T-helper 2 cell (primary cell): ENCODE measurements at places on chromosomes 7 and 10.

- DNase-seq: no peak
These were observed 29.0 kb downstream of the MRC1 start for GRCh38 chr10:17838080-17838648.

DNA sequence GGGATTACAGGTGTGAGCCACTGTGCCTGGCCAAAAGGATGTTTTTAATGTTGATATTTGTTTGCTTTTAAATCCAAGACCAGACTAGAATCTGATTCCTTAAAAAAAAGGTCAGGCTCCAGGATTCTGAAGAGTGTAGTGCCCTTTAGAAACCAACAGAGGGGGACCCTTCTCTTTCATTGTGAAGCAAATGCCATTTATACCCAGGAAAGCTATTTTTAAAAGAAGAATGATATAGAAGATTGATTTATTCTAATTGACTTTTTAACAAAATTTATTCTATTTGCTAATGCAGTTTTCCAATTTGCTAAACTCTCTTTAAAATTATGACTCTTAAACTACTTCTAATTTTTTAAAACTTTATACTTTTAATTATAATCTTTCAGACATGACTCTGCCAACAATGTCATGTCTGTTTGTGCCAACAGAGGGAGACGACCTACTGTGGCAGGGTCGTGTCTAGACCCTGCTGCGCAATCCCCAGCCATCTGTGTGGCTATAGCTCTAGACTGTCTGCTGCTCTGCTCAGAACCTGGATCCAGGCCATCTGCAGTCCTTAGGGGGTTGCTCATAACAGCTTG, 201.0 kb upstream of the IMMP2L start:
- no peak for DNase-seq

- no peak for DNase-seq
These were observed 255.8 kb upstream of the CNTNAP2 start for GRCh38 chr7:145860809-145861208.

GRCh38 chr7:40099837-40100236, 34.6 kb downstream of the MPLKIP start:
- DNase-seq: no peak

DNA sequence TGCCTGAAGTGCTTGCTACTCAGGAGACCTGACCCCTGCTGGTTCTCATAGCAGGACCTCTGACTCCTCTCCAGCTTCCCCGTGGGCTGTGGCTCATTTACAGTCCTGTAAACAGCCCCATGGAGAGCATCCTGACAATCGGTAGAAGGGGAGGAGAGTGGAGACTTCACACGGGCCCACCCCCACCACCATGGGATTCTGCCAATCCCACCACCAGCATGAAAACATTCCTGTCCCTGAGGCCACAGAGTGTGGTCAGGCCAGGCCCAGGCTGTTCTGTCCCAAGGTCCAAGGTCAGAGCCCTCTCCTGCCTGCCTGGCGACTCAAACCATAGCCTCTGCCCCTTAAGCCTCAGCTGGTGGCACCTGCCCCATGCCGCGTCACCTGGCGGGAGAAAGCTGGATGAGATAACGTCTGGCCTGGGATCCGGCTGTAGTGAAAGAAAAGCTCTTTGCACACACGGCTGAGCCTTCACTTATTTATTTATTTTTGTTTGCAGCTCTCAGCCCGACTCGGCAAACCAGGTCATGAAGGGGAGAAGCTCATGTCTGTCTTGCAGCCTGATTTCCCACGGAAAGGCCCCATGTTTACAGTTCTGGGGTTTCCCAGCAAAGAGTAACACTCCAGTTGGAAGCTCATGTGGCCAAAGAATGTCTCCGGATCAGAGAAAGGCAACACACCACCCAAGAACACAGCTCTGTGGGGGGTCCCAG, 293.6 kb upstream of the ZMIZ1 start:
- DNase-seq: no peak
